ENCODE measurements at places on chromosomes 11 and 22. TPM values are rescaled to one million over a fixed set of nuclear protein-coding genes. Genes with fewer than 3 reads are reported as not detected.
A peak's percentile ranks its signal among the peaks of the same experiment; 100 is the strongest.

- no peak for DNase-seq
These were observed 68.5 kb downstream of the ADM start for GRCh38 chr11:10373340-10373739.

DNA sequence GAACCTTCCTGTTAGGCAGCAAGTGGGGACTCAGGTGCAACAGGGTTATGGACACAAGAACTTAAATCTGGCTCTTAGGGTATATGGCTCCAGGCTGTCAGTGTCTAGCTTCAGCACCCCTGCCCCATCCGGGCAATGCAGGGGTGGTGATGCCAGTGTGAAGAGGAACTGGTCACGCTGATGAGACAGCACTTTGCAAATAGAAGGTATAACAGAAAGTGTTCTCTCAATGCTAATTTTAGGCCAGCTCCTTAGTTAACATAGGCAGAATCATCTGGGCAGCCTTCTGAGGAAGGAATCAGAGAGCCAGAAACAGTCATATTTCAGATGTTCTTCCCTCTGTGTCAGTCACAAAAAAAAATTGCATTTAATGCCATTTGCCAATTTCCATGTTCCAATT lies 41.2 kb downstream of the SYT9 start:
- DNase-seq = no peak

DNA sequence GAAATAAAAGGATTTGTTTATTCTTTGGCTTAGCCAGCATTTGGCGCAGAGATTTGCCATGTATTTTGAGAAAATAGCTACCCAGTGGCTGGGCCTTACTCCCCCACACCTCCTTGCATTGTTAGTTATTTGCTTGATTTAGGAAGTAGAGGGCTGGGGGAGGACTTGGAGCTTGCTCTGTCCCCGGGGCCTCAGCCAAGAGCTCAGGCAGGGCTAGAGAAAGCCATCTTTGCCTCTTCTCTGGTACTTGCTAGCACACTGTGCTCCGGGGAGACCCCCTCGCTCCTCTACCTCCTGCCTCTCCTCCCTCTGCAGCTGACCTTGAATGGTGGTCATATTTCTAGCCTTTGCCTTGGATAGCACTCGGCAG lies 93.0 kb downstream of the SCN3B start:
- no peak for DNase-seq

- DNase-seq = no peak
These were observed 18.8 kb upstream of the CDKN1C start for GRCh38 chr11:2904153-2905052.

- no peak for DNase-seq
These were observed 59.9 kb downstream of the AMOTL1 start for GRCh38 chr11:94828088-94828487.

DNA sequence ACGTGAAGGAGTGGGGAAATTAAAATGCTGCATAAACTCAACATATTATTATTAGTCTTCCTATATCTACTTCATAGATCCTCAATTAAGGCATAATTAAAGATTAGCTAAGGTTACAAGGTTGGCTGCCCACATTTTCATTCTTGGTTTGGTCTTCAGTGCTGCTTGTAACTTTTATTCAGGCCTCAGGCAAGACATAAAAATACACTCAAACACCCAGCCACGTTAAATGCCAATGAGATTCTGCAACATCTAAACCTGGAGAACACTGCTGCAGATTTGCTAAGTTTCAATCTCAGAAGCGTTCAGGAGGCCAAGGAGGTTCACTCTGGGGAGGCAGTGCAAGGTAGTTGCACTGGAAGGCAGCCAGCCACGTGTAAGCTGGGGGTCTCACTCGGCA lies 358.7 kb upstream of the NARS2 start:
- no peak for DNase-seq

DNA sequence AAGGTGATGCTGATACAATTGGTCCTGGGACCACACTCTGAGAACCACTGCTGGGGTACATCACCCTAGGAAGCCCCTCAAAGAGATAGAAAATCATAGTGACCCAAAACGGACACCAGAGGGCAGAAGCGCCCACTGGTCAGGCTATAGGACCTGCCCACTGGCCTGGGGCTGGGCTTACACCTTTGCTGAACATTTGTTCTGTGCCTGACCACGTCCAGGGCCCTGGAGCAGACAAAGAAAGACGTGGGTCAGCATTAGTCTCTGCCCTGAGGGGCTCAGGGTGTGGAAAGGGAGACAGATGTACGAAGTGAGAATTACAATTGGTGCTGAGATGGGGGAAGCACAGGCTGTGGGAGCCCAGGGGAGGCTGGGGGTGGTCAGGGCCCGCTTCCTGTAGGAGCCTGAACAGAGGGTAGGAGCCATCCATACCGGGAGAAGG lies 14.4 kb upstream of the SERPINH1 start:
- DNase-seq = peak; percentile 90

TMA7B gene
- not detected for total RNA-seq

MS4A6E gene
- not detected for total RNA-seq

BTBD18 gene
- total RNA-seq = not detected

OR8G1 gene
- total RNA-seq = not detected

Data from SJCRH30 (cell line).